Umbilical cord (tissue), 2 donors: ENCODE measurements at places on chromosomes 7 and 10.

- no peak for DNase-seq
Measured at GRCh38 chr10:43074409-43074808, 2.5 kb upstream of the RET start.

DNA sequence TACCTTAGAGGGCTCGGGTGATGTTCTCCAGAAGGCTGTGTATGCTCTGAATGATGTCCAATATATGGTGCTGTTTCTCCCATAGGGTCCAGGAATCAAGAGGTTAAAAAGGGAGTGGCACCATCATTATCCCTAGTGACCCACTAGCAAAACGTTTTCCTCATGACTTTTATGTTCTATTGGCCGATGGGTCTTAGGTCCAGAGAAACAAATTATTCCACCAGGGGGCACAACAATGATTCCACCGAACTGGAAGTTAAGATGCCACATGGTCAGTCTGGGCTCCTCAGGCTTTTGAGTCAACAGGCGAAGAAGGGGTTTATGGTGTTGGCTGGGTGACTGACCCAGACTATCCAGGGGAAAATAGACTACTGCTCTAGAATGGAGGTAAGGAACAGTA is 256.1 kb downstream of the COBL start:
- no peak for DNase-seq

GRCh38 chr7:41878309-41879295 is 175.7 kb upstream of the INHBA start:
- DNase-seq, result peak; percentile 74

DNA sequence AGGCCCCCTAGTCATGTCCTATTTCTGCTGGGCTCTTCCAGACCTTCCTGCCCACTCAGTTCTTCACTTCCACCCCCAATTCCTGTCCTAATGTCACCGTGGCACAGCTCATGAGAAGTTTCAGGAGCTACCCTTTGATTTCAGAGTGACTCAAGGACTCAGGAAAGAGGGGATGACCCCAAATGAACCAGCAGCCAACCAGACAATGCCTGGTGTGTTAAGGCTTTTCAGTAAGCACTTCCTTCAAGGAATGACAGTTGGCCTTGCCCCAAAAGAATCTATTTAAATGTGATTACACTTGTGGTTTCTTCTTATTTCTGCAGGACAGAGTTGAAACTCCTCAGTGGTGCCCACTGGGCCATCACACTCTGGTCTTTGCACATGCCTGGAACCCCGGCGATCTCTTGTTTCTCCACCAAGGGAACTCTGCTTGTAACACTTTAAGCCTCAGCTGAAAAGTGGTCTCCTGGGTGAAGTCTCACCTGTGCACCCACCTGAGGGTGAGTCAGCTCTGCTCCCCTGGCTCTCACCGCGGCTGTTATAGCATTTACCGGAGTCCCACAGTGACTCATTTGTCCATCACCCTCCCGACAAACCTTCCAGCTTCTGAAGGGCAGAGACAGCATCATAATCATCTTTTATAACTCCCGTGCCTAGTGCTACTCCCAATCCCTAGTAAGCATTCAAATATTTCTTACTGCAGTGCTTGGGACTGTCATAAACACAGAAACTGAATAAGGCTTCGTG is 123.0 kb upstream of the SVIL start:
- DNase-seq, result peak; percentile 39

- DNase-seq, result no peak
Measured at GRCh38 chr7:152588350-152588749, 87.6 kb downstream of the XRCC2 start.

DNA sequence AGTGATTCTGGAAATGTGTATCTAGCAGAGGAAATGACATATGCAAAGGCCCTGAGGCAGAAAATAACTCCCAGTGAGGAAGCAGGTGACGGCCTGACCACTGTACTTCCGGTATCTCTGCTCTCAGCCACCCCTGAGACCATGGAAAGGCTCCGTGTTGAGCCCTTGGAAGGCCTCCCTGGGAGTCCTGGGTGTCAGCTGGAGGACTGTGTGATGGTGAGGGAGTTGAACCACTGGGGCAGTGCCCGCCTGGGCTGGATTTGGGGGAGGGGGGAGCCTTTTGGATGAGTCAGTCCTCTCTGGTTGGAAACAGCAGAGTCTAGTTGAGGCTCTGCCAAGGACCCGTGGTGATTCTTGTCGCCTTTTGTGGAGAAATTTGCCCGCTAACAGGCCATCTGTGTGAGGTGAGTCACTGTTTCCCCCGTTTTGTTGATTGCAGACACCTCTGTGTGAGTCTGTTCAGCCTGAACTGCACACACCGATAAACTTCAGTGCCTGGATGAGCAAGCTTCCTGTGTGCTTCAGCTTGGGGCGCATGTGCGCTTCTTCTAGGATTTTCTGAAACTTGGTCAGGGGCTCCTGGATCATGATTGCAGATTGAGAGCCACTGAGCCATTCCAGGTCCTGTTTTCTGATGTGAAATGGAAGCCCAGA is 98.6 kb downstream of the GRK5 start:
- DNase-seq, result peak; percentile 87

GRCh38 chr7:44059219-44060090 is 5.9 kb downstream of the PGAM2 start:
- DNase-seq, result no peak

GRCh38 chr7:122544463-122544862 is 154.5 kb downstream of the RNF133 start:
- DNase-seq, result peak; percentile 26

- DNase-seq, result no peak
Measured at GRCh38 chr7:138460176-138460648, at the start of gene TRIM24. TRIM24 (plus strand) TSS chr7:138460259; CDS start chr7:138460549, 290 bp downstream.

DNA sequence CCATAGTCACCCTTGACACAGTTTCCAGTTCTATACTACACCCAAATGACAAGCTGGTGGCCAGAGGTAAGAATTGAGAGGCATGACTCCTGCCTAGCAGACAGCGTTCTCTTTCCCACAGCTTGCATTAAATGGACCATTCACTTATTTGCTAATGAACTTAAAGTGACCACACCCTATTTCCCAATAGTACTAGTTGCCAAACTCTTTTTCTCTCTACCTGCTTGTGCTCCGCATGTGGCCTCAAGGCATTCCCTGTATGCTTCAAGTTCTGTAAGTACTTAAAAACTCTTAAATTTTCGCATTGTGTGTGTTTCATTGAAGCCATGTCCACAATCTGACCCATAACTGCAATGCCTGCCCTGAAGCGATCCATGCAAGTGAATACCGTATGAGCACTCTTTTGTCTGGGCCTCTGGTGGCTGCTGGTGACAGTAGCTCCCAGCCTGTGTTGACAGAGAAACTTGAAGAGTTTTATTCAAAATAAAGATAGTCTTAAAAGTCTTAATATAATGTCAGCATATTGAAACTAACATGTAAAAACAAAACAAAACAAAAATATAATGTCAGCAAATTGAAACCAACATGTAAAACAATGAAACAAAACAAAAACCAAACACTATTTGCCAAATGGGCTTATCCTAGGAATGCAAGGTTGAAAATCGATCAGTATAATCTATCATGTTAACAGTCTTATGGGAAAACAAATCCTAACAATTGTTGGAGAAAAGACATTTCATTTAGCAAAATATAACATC is 73.6 kb downstream of the CCSER2 start:
- DNase-seq, result no peak

GRCh38 chr10:95319239-95319638 is 28.4 kb upstream of the PDLIM1 start:
- DNase-seq, result peak; percentile 17

GRCh38 chr7:13910805-13911551 is 78.5 kb downstream of the ETV1 start:
- no peak for DNase-seq

DNA sequence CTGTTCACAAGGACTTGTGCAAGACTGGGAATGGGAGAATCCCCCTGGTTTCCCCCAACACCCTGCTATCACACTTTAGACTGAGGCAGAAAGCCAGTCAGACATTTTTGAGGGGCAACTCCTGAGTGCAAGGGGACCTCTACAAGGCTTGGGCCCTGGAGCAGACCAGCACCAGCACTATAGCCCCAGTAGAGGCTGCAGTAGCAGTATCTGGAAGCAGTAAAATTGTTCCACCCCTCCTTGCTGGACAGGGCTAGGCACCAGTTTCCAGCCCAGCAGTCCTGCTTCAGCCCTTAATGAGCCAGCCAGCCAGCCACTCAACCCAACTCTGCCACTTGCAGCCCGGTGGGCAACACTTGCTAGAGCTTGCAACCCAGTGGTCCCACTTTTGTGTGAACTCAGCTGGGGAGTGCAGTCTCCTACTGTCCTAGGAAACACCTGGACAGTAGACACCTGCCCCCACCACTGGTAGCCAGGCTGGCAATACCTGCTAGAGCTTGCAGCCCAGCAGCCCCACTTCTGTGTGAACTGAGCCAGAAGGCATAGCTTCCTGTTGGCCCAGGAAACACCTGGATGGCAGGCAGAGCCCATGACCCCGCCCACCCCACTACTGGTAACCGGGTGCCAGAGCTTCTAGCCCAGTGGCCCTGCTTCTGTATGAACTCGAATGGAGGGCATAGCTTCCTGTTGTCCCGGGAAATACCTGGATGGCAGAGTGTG is 65.0 kb downstream of the FBXL13 start:
- DNase-seq, result no peak

GRCh38 chr7:71793251-71793650 is 618.9 kb downstream of the CALN1 start:
- no peak for DNase-seq

GRCh38 chr7:39741942-39742623 is 118.7 kb downstream of the RALA start:
- DNase-seq, result peak; percentile 43

DNA sequence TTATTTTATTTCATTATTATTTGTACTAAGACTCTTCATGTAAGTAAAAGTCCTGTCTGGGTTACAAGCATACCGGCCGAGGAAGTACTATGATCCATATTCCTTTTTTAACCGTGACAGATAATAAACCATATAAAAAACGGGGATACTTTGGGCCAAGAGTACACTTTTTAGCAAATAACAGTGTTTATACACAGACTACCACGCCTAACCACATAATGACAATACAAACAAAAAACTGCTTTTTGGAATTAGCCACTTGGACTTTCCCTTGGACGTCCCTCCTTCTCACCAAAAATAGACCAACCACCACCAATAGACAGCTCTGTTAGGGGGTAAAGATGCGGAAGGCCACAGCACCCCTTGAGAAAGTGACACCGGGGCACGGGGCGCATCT is 800 bp downstream of the MINDY3 start:
- no peak for DNase-seq

DNA sequence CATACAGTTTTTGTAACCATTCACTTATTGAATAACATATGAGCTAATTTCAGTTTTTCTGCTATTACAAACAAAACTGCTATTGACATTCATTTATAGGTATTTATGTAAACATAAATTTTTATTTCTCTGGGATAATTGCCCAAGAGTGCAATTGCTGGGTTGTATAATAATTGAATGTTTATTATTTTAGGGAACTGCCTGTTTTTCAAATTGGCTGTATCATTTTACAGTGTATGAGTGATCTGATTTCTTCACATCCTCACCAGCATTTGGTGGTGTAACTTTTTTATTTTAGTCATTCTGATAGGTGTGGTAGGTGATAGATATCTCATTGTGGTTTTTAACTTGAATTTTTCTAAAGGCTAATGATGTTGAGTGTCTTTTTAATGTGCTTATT is 26.4 kb downstream of the KIF11 start:
- DNase-seq, result no peak

DNA sequence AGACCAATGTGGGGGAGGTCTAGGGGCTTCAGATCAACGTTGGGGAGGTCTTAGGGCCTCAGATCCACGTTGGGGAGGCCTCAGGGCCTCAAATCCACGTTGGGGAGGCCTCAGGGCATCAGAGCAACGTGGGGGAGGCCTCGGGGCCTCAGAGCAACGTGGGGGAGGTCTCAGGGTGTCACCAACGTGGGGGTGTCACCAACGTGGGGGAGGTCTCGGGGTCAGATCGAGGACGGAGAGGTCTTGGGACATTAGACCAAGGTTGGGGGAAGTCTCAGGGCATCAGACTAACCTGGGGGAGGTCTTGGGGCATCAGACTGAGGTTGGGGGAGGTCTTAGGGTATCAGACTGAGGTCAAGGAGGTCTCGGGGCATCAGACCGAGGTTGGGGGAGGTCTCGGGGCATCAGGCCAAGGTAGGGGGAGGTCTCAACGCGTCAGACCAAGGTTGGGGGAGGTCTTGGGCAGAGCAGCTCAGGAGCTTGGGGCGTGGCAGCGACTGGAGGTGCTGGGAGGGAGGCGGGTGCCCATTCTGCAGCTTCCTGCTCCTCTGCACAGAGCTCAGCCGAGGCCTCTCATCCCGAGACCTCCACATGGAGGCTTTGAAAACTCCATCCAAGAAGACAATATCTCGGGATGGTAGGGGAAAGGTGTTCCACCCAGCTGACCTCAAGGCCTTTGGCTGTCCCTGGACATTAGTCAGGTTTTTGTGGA is 159.8 kb downstream of the WDR37 start:
- DNase-seq, result no peak

DNA sequence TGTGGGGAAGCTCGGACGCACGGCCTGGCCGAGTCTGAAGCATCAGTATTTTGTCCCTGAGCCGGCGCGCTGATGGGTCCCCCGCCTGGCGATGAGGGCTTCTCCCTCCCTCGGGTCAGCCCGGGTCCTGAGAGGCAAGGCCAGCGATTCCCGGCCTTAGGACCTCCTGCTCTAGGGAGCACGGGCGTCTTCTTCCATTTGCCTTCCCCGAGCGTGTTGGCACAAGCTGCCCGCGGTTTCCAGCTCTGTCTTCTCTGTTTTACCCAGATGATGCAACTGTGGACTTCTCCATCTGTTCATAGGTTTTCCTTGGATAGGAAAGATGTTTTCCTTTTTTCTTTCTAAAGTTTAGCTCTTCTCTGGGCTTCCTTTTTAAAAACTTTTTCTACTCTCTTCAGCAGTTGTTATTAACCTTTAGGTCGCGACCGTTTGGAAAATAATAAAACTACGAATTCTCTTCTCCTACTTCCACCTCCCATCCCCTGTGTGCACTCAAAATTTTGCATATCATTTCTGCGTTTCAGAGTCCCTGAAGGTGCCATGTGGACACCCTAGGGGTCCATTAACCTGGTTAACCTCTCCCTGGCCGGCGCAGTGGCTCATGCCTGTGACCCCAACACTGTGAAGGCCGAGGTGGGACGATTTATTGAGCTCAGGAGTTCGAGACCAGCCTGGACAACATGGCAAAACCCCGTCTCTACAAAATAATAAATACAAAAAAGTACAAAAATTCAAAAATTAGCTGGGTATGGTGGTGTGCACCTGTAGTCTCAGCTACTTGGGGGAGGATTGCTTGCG is 1.4 kb upstream of the SLC25A28 start:
- DNase-seq, result no peak

DNA sequence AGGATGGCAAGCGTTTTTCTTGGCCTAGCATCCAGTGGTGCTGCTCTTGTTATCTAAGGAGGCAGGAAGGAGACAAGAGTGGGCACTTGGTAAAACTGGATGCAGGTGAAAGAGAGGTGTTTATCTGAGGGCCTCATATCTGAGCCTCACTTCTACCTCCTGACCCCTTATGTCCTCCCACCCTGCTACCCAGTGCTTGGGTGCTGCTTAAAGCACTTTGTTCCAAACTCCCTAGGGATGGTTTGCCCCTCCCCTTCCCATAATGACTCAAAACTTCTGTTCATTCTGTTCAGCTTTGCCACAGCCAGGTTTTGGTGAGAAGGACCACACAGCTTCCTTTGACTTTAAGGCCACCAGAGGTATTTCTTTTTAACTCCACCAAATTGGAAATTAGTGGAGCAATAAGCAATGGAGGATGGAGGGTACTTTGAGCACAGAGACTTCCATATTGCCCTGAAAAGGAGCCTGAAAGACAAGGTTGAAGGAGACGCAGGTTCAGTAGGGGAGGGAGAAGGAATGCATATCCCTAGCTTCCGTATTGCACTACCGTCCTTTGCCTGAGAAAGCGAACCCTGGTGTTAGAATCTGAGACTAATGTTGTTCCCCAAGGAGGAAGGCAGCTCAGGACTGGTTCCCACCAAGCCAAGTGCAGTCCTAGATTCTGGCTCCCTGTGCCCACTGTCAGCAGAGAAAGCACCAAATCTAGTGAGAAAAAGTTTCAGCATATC is 30.1 kb downstream of the ENTPD1 start:
- no peak for DNase-seq
